ENCODE measurements at places on chromosomes 7 and 10. TPM values are rescaled to one million over a fixed set of nuclear protein-coding genes. Genes with fewer than 3 reads are reported as not detected.
A peak's percentile ranks its signal among the peaks of the same experiment; 100 is the strongest.

DNA sequence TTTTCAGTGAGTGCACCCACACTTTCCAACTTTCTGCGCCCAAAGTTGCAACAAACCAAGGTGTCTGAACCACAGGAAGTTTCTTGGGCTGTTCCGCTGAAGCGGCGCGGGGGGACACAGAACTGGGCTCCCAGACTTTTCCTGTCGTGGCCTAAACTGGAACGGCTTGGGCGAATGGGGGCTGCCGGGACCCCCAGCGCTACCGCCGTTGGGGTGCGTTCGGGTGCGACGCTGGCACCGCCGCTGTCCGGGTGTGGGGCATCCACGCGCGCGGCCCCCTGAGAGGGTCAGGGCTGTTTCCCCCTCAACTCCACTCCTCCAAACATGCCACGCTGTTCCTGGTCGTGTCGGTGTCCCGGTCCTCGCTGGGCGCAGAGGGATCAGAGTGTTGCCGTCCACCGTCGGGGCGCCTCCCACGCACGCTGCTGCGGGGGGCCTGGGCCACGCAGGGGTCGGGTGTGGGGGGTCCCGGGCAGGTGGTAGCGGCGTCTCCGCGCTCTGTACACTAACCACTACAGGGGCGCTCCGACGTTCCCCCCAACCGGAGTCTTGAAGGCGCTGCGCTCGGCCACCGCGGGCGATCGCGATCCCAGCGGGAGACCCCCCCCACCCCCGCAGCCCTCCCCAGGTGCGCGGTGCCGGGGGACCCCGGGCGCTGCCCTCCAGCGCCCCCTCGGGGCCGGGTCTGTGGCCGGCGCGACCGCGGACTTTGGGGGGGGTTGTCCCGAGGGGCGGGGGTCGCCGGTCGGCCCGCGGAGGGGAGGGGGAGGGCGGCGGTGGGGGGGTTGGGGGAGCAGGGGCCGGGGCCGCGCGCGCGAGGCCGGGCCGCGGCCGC, 2.2 kb upstream of the CUX1 start:
- peak; percentile 51 for DNase-seq

DNA sequence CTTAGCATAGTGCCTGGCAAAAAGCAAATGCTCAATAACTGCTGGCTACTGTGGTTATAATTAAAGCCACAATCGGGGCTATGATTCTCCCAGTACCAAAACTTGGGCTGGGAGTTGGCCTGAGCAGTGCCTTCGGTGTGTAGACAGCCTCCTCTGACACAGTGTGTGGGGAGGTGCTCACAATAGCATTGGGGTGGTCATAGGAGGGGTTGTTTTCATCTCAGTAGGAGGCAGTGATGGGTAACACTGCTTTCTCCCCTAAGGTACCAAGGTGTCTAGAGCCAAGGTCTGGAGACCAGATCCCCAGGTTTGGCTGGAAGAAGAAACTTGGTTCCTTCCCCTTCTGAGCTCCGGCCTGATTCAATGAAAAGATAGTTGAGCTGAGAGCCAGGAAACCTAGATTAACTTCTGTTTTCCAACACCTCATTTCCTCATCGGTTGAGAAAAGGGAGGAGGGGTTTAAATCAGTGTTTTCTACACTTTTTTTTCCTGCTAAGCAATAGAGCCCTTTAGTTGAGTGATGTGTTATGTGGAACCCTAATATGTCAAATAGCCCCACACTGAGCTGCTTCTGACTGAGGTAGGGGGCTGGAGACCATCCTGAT, 68.2 kb downstream of the LRMDA start:
- no peak for DNase-seq

DNA sequence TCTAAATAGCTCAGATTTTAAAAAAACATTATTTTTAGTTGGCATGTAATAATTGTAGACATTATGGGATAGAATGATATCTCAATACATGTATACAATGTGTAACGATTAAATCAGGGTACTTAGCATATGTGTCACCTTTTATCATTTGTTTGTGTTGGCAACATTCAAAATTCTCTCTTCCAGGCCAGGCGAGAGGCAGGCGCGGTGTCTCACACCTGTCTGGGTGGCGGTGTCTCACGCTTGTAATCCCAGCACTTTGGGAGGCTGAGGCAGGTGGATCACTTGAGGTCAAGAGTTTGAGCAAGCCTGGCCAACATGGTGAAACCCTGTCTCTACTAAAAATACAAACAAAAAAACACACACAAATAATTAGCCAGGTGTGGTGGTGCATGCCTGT, 151.7 kb downstream of the RTKN2 start:
- no peak for DNase-seq

DNA sequence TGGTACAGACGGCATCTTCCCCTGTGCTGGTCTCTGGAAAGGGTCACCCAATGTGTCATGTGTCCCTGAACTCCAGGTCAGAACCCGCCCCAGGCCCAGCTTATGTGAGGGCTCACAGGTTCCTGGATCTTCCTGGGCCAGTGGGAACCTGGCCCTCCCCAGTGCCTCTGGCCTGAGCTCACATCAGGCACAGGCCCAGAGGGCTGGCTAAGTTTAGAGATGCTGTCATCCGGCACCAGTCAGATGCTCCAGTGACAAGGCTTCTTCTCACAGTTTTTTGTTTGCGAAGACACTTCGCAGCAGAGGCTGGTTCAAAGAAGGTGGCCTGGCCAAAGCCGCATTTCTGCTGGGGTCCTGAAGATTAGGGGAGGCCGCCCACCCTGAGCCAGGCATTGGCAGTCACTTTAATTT, 11.8 kb downstream of the CAMK2B start:
- DNase-seq, result peak; percentile 54

GRCh38 chr7:67021260-67021659, 24.6 kb downstream of the TYW1 start:
- no peak for DNase-seq

- no peak for DNase-seq
These were observed 59.8 kb downstream of the ENTPD1 start for GRCh38 chr10:95815701-95816240.

DNA sequence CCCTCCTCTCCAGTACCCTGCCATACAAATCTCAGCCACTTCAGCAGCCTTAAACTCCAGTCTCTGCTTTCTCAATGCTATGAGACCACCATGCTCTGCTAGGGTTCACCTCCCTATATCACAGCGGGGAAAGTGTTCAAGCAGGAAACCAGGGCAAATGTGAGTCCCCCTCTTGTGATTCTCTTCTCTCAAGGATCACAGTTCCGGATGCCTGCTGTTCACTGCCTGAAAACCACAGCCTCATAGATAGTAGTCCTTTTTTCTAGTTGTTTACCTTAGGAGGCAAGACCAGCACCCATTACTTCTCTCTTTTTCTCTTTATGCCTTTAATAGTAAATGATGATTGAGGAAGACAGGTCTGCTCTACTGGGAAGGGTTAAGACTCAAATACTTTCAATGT, 100.8 kb downstream of the SGMS1 start:
- DNase-seq, result no peak

GRCh38 chr10:115975506-115975905, 297.5 kb downstream of the GFRA1 start:
- no peak for DNase-seq

- DNase-seq, result no peak
These were observed 33.1 kb upstream of the EPC1 start for GRCh38 chr10:32379950-32380551.

DNA sequence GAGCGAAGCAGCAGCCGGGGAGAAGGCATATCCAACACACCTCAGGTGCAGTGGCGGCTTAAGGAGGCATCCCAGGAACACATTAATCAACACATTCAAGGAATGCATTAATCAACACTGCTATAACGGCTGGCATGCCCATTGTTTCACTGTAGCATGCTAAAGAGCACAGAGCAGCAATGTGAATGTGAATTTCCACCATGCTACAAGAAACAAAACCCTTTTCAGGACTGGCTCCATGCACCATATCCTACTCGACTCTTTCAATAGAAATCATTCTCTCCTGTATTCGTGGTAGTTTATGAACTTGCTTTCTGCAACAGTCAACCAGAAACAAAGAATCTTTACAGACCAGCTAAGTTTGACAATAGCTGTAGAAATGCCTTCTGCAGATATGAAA, 149.0 kb downstream of the NRCAM start:
- DNase-seq, result no peak

DNA sequence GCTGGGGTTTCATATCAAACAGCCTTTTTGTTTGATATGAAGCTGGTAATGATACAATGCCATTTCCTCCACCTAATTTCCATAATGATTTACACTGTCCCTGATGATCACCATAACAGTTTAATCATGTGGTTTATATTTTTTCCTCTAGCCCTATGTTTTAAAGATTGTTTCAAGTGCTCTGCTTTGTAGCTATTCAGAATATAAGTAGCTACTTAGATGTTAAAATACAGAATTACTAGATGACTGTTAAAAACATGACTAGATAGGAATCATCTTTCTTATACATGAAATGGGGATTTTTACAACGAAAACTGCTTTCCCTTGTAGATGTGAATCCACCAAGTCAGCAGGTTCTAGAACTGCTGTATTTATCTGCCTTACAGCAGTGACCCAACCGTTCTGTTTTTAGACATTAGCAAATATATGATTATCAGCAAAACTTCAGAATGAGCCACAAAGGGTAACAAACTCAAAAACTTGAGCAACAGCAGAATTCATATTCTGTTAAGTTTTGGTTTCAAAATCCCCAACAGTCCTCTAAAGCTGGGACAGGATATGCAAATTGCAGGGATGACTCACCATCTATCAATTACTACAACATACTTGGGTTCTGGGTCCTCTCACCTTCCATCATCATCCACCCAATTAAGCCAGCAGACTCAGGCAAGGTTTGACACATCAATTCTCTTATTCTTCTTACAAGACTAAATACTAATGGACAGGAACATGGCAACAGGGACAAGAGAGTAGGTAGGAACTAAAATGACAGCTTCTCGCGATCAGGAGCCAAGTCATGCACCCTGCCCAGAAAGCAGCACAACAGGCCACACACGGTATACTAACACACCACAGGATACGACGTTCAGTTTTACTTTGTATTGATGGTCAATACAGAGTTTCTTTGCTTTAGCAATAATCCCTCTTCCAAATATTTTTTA, 83.9 kb downstream of the PIP4K2A start:
- no peak for DNase-seq

DNA sequence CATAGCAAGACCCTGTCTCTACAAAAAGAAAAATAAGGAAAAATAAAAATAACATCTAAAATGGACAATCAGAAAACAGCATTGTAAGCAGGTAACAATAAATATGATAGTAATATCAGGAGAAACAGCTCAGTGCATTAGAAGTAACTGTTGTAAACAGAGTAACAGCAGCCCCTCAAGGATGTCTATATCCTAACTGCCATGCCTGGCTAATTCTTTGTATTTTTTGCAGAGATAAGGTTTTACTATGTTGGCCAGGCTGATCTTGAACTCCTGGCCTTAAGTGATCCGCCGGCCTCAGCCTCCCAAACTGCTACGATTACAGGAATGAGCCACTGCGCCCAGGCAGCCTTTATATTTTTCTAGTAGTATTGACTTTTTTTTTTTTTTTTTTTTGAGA, 7.5 kb downstream of the SORBS1 start:
- no peak for DNase-seq

- no peak for DNase-seq
These were observed 64.3 kb downstream of the ABCB4 start for GRCh38 chr7:87411186-87411585.

- no peak for DNase-seq
These were observed 35.2 kb upstream of the BMPR1A start for GRCh38 chr10:86721232-86721631.

- peak; percentile 86 for DNase-seq
These were observed at the start of the genes DCLRE1A and NHLRC2 for GRCh38 chr10:113854013-113854760. TSS of gene DCLRE1A (minus strand) at chr10:113854082. CDS start at chr10:113853182, 900 bp downstream. TSS of gene NHLRC2 (plus strand) at chr10:113854661. CDS start at chr10:113854873, 212 bp downstream.

DNA sequence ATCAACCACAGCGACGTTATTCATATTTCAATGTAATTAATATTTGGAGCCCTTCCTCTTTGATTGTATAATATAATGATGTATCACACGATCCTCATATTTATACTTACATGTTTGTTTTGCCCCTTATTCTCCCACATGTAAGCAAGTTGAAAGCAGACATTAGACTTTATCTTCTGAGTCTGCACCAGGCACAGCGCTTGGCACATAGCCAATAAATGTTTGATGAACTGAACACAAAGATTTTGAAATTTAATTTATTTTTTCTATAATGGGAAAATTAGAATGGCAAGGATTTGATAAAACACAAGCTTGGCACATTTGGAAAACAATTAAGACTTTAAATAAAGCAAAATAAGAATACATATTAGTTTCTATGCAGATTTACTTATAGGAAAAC, 31.6 kb downstream of the ZFAND4 start:
- DNase-seq, result no peak

DNA sequence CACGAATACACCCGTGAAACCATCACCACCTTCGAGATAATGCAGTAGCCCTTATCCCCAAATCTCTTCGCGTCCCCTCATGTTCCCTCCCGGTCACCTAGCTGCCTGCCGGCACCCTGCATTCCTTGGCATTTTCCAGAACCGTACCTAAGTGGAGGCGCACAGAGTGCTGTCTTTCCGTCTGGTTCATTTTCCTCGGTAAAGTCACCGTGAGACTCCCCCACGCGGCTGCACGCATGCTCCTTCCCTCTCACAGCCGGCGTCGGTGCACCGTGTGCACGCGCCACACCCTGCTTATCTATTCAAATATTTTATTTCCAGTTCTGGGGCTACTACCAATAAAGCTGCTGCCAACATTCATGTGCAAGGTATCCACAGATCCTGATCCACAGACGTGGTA, 65.5 kb upstream of the NKX6-2 start:
- DNase-seq, result no peak

POR gene
- 128 TPM for total RNA-seq

ACBD7 gene
- not detected for total RNA-seq

RAPGEF5 gene
- 15.9 TPM for total RNA-seq

FAM180A gene
- 2.0 TPM for total RNA-seq

OR6V1 gene
- total RNA-seq, result not detected
